ENCODE measurements at places on chromosomes 3 and 15.

- DNase-seq: no peak
These were observed 46.1 kb downstream of the METTL6 start for GRCh38 chr3:15380980-15381890.

DNA sequence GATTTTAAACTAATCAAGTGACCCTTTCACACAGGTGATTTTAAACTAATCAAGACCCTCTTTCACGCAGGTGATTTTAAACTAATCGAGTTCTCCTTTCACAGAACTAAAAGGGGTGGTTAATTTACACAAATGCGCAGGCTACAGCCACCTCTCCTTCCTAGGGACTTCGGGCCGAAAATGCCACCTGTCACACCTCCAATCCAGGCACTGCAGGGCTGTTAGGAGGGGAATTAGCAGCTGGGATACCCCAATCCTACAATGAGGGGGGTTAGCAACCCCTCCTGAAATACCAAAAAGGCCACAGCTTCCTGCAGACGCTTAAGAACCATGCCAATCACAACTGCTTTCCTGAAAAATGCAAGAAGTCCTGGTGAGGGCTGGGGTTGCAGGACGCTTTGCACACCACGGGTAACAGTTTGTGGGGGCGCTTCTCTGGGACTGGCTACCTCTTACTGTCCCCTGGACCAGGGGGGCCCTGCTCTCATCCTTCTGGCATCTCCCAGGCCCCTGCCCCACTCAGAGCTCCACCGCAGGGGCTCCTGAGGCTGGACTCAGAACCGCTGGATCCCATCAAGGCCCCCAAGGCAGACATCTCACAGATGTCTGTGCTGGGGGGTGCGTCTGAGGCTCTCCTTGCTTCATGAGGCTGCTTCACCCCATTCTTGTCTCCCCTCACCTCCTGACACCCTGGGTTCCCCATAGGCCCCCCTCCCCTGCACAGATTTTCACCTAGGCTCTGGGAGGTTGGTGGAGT is 145.9 kb downstream of the OR4M2 start:
- DNase-seq: no peak

- no peak for DNase-seq
These were observed 145.5 kb upstream of the ABHD17C start for GRCh38 chr15:80549654-80550053.

DNA sequence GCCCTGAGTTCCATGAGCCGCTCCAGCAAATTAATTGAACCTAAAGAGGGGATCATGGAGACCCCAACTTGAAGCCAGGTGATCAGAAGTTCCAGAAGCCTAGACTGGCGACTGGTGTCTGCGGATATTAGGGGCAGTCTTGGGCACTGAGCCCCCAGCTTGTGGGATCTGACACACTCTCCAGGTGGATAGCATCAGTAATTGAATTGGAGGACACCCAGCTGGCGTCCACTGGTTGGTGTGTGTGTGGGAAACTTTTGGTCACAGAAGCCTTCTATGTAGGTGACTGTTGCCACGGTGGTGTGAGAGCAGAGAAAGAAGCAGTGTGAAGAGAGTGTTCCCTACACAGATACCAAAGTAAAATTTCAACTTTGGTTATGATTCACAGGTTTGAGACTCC is 106.0 kb upstream of the ADPGK start:
- DNase-seq: no peak

DNA sequence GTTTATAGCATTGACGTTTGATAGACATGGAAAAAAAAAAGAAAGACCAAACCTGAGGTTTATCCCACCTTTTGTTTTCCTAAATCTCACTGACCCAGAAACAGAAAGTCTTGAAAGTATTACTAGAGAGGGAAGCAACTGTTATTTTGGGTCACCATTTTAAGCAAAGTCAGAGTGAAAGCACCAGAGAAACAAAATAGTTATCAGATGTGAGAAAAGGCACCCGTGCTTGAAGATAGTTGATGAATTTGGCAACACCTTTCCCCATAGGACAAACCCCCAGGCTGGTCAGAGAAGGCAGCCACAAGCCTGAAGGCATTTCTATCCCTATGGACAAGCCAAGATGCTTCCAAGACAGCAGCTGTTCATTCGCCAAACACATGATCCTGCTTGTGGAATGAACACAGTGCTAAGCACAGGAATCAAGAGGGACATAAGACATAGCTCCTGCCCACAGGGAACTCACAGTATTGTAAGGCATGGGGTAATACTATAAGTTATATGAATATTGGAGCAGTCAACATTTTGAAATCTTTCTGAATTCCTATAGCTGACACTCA is 170.9 kb downstream of the ERC2 start:
- DNase-seq: no peak
